ENCODE measurements at places on chromosomes 5 and 9.

- DNase-seq, result no peak
These were observed 10.5 kb upstream of the ITGA1 start for GRCh38 chr5:52777186-52777585.

GRCh38 chr9:127980060-127980705 is 606 bp downstream of the EEIG1 start:
- DNase-seq, result no peak

- no peak for DNase-seq
These were observed 454.9 kb downstream of the ENC1 start for GRCh38 chr5:74185599-74185998.

GRCh38 chr9:109558718-109559151 is 60.6 kb upstream of the PTPN3 start:
- no peak for DNase-seq

GRCh38 chr9:96327694-96328352 is 25.8 kb upstream of the HSD17B3 start:
- peak; percentile 68 for DNase-seq

- DNase-seq, result no peak
These were observed 112.0 kb downstream of the ADAMTS16 start for GRCh38 chr5:5252106-5252505.

GRCh38 chr5:174409070-174409469 is 315.3 kb upstream of the MSX2 start:
- no peak for DNase-seq

GRCh38 chr9:95077053-95077765 is 240.3 kb downstream of the FANCC start:
- no peak for DNase-seq

- DNase-seq, result no peak
These were observed 28.1 kb upstream of the OBP2B start for GRCh38 chr9:133237035-133237731.

- no peak for DNase-seq
These were observed 12.5 kb downstream of the GLIS3 start for GRCh38 chr9:4287386-4287785.

DNA sequence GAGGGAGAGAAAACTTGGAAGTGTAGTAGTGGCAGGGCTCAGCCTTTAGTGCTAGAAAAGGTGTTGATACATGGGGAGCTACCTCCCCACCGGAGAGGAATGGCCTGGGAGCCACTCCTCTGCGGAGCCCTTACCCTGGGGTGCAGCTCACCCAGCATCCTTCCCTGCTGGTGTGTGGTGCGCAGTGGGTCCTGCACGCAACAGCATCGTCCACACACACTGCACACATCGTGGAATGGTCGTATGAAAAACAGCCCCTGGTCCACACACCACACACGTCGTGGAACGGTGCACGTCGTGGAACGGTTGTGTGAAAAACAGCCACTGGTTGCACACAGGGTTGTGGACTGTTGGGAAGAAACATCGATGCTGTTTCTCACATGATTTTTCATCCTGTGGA is 16.1 kb upstream of the AHRR start:
- DNase-seq, result no peak

DNA sequence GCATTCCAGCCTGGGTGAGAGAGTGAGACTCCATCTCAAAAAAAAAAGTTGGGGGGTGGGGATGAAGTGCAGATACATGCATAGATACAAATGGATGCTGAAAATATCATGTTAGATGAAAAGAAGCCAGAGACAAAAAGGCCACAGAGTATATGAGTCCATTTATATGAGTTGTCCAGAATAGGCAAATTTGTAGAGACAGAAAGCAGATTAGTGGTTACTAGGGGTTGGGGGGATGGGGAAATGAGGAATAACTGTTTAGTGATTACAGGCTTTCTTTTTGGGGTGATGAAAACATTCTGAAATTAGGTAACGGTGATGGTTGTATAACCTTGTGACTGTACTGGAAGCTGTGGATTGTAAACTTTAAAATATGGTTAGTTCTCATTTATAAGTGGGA is 13.8 kb upstream of the LHFPL2 start:
- no peak for DNase-seq

DNA sequence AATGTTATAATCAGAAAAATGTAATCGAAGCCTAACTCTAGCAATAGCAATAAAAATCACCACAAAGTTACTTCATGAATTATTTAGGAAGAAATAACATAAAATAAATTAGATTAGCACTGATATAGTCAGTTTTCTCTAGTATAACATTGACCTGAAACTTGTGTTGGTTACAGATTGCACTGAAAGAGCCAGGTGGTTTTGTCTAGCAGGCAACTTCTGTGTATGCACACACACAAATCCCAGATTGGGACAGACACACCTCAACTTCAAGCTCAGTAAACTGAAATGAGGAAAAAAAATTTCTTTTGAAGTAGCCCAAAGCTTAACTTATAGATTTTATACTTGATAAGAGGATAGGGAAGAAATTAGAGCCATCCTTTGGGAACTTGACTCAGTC is 129.3 kb downstream of the EFNA5 start:
- no peak for DNase-seq

- no peak for DNase-seq
These were observed 37.9 kb downstream of the GAS1 start for GRCh38 chr9:86909388-86909787.

GRCh38 chr9:127539982-127540663 is 72.0 kb upstream of the STXBP1 start:
- no peak for DNase-seq

GRCh38 chr5:53554444-53554843 is 6.0 kb upstream of the NDUFS4 start:
- DNase-seq, result no peak

DNA sequence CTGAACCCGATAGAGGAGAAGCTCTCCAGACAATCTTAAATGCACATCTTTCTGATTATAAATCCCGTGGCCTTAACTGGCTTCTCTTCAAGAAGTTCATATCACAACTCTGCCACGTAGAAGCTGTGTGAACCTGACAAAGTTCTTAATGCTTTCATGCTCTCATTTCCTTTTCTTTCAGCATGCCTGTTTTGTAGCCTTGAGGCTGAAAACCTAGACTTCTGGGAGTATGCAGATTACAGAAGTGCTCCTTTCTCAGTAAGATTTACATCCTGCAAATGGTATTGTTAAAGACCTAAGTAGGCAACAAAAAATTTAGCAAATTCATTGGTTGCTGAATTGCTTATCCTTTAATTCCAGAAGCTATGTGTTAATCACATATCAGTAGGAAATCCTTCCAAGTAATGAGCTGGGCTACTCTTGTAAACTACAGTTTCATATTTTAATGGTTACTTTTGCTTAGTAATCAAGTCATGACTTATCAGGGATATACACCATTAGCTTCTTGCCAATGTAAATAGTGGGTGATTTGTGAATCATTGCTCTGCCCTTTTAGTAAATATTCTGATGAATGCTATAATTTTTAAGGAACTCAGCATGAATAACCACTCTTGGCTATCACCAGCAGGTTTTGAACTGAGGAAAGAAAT is 334.7 kb downstream of the FBXL7 start:
- no peak for DNase-seq

- no peak for DNase-seq
These were observed 2.0 kb downstream of the SEMA6A start for GRCh38 chr5:116572350-116573278.

GRCh38 chr9:77544546-77544945 is 103.6 kb downstream of the GNA14 start:
- DNase-seq, result no peak

DNA sequence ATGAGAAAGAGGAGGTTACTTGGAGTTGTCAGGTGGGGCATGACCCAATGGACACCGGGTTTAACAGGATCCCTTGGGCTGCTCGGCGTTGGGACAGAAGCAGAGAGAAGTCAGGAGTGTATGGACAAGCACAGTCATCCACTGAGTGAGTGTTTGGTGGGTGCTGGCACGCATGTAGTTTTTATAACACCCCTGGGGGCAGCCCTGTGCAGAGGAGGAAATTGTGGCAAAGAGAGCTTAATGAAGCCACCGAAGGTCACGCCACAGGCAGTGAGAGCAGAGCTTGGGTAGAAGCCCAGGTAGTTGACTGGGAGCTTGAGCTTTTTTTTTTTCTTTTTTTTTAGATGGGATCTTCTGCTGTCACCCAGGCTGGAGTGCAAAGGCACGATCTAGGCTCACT is 43.2 kb upstream of the IER5L start:
- DNase-seq, result no peak

- DNase-seq, result no peak
These were observed 26.3 kb downstream of the MSX2 start for GRCh38 chr5:174750711-174751110.

DNA sequence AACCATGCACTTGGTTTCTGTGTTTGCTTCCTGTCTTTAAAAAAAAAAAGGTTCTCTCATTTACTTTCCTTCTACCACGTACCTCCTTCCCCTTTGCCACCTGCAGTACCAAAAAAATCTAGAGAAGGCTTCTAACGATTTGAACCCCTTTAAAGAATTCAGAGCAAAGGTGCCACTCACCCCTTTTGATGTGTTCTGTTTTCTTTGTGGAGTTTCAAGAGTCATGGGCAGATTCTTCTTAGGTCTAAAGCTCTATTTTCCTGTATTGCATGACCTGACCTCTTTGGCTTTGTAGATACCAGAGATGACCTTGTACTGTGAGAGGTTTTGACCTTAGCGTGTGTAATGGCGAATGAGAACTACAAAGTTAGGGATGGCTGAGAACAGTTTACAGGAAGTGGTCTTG is 29.0 kb downstream of the TXNDC8 start:
- DNase-seq, result no peak

- no peak for DNase-seq
These were observed 123.9 kb downstream of the EHMT1 start for GRCh38 chr9:137742698-137743097.

- no peak for DNase-seq
These were observed 118.7 kb upstream of the BOD1 start for GRCh38 chr5:173735184-173735583.

DNA sequence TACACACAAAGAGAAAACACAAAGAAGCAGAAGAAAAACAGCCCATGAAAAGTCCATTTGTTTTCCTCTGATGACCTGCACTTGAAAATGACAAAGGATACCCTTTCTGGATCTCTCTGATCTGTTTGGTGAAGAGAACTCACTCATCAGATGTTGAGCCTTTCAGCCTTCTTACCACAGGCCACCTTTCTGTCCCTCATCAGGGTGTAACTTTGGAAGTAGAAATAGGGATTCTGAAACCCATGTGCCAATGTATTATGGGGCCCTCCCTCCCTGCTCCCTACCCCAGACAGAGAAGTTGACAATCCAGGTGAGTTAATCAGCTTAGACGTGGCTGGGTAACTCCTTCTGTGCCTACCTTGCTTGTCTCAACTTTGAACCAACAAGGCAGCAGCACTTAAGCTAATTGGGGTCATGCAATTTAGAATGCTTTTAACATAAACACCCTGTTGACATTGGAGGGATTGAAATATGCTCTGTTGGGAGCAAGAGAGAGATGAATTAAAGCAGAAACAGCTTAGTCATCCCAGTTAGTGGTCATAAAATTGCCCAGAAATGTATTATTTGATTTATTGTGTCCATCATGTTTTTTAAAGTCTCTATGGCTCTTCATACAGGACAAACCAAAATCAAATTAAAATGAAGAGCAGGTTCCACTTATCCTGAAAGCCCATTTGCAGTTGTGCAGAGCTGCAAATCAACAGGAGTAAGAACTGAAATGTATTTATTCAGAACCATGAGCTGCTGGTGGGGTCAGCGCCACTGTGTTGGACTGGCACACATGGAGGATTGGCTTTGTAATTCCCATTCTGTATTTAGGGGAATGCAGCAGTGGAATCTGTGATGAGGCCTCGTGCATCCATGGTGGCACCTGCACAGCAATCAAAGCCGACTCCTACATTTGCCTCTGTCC is 132.0 kb downstream of the LIFR start:
- DNase-seq, result no peak

GRCh38 chr9:101398930-101399642 is 435 bp downstream of the ZNF189 start:
- DNase-seq, result no peak

GRCh38 chr5:123157791-123158581 is 68.9 kb downstream of the PRDM6 start:
- DNase-seq, result no peak

DNA sequence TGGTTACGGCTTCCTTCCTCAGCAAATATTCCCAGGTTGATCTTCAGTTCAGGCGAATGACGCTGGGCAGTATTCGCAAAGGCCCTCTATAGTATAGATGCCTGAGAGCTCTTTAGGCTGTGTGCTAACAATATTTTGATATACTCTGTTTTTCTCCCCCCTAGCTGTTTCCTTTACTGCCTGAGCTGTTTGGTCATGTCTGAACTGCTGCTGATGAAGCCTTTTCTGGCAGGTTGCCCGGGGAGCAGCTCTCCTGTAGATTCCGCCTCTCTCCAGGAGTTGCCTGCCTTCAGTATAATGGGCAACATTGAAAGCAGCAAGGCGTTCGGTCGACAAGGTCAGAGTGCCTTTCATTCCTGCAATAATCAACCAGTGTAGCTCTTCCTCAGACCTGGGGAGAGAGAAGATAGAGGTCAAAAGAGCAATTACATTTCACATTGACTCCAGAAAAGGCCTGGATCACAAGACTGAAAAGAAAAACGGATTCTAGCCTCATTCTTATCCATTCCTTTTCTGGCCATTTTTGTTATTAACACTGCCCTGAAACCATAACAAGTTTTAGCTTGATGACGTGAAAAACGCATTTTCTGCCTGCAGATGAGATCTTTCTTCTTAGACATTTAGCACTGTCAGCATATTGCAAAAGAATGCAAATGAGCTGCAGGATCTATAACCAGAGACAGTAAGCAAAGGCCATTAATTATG is 60.1 kb upstream of the ZNF608 start:
- DNase-seq, result peak; percentile 83

- DNase-seq, result no peak
These were observed 18.1 kb upstream of the LPCAT1 start for GRCh38 chr5:1541702-1542400.

DNA sequence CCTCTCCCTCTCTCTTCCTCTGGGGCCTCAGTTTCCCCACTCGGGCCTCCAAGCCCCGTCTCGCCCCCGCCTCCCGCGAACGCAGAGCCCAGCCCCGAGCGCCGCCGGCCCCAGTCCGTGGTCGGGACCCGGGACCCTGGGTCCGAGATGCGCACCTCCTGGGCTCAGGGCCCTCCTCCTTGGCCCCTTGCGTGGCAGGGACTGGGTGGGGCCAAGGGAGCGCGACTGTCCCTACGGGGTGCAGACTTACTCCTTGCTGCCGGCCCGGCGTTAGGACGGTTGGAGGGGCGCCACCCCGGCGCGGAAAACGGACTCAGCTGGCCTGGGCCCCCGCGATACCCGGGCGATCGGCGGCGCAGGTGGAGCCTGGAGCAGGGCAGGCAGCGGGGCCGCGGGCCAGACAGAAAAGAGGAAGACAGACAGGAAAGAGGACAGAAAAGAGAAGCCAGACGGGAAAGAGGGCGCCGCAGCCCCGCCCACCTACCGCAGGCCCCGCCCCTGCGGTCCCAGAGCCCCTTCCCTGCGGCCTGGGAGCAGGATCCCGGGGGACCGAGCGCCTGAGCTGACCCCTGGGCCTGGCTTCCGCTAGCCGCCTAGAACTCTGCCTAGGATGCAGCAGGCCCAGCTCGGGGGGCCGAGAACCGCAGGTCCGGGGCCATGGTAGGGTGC is at the start of gene GBGT1:
Gene GBGT1 (minus strand): TSS at position 411 of the 669 bp plus-strand sequence. CDS start 1,502 bp downstream, outside the sequence.
- DNase-seq, result no peak

DNA sequence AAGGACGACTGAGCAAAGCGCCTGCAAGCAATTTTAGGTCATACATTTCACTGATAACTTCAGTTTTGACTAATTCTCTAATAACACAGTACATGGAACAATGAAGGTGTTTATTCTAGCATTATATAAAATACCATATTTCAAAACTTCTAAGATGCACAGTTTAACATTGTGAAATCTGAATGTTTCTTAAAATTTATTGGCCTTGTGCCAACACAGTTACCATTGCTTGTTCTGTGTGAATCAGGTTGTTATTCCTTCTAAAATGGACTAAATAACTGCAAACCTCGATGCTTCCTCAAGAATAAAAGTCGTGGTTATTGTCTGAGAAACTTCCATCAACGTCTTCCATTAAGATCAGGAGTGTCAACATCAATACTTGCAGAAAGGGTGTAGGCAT is 8.0 kb downstream of the MCC start:
- no peak for DNase-seq

All from NCI-H2029 treated with DMSO at 0.1 percent for 48 hours (cell line).